T-cell (primary cell): ENCODE measurements at places on chromosomes 3 and 15. TPM values are rescaled to one million over a fixed set of nuclear protein-coding genes. Genes with fewer than 3 reads are reported as not detected.

The TMCO5A gene
- not detected for total RNA-seq

- no peak for DNase-seq
Observed at GRCh38 chr3:53170325-53171063, 9.5 kb downstream of the PRKCD start.

DNA sequence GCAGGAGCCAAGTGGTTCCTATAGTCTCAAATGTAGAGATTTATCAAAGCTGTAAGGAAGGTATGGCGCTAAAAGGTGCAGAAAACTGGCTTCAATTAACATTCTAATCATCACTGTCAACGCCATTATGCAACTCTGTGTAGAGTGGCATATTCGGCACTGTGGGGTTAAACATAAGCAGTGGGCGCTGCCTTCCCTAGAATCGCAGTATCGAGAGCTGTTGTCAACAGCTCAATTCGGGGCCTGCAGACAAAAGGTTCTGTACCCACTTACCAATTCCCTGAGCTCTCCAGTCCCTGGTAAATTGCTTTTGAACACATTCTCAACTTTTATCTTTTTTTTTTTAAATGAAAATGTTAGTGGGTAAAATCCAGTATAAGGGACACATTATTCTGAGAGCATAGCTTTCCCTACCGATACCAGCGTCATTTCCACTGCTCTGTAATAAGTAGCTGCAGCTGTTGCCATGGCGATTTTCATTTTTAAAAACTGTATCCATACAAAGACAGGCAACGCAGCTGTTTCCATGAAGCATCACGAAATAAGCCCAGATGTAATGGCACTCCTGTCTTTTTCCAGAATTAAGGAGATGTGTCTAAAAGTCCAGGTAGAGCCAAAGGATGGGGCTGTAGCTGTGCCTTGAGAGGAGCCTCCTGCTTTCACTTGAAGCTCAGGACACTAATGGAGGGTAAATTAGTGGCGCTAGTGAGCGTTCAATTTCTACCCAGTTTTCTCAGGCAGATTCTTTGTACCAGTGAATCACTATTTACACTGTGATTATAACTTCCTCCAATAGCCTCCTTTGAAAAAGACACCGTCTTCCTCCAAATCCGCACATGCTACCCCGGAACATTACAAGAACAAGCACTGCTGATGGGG lies 250.3 kb downstream of the SLC9A9 start:
- no peak for DNase-seq

DNA sequence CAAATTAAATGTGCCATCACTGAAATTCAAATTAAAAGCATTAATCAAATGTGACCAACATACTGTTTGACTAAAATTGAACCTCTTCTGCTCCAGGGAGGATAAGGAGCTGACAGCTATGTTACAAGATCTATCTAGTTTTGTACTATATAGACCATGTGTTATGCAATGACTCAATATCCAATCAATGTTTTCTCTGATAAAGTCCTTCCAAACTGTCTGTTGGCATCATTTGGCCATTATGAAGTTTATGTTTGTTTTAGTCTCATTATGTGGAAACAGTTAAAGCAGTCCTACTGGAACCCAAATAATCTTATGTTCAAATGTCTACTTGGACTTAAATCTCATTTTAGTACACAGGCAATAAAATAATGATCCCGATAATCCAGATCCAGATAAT lies 267.0 kb upstream of the THBS1 start:
- DNase-seq = no peak

DNA sequence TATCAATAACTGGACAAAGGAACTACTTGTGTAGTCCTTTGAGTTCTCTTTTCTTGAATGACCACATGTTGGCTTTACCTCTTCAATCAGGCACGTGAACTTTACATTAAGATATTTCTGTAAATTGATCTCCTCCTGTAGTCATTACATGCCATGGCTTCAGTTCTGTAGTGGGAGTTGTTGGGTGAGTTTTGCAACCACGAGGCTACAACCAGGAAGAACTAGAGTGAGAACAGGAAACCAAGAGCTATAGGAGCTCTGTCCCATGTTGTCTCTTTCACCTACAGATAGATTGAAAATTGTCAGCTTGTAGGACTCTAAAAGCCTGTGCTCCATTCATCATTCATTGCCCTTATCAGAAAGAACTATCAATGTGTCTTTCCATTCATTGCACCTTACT lies 2.0 kb downstream of the RSRC1 start:
- DNase-seq = no peak

GRCh38 chr3:4508048-4508981 lies 15.2 kb downstream of the ITPR1 start:
- no peak for DNase-seq
